ENCODE measurements at places on chromosomes 2 and 18.

DNA sequence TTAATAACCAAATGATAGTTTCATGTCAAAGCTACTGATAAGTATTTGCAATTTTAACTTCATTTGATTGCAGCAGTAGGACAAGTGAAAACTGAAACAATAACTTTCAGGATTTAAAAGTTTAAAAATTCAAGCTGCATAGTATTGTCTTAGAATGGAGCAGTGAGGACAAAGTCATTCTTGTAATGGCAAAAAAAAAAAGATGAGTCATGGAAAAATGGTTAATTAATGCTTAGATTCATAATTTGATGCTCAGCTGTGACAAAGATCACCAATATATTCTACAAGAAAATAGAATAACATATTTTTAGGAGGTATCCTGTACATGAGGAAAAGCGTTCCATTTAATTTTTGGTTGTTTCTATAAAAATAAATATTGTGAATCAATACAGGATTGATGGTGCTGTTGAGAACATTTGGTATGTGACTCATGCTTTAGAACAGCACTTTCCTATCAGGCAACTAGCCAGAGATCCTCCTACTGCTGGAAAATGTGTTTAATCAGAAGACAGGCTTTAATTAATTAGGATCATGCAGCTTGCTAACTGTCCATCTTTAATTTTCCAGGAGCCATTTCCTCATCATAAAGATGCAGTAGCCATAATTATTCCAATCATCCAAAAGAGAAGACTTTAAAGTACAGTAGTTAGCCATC lies 239.0 kb upstream of the MMADHC start:
- DNase-seq, result no peak

DNA sequence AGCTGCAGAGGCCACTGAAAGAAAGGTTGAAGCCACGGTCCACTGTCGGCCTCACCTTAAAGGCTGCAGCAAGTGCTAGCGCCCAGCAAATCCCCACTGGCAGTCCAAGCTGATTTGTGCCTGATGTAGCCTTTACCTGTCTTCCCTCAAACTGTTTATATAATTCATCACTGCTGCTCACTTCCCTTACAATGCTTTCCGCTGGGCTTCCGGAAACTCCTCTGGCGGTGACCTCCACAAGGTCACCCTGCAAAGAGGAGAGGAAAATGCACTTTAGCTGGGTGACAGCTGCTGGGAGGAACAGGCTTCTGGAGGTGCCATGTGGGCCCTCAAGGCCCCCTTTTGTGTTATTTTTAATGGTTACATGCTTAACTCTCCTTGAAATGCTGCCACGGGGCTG lies 126.2 kb downstream of the CMPK2 start:
- DNase-seq, result no peak

DNA sequence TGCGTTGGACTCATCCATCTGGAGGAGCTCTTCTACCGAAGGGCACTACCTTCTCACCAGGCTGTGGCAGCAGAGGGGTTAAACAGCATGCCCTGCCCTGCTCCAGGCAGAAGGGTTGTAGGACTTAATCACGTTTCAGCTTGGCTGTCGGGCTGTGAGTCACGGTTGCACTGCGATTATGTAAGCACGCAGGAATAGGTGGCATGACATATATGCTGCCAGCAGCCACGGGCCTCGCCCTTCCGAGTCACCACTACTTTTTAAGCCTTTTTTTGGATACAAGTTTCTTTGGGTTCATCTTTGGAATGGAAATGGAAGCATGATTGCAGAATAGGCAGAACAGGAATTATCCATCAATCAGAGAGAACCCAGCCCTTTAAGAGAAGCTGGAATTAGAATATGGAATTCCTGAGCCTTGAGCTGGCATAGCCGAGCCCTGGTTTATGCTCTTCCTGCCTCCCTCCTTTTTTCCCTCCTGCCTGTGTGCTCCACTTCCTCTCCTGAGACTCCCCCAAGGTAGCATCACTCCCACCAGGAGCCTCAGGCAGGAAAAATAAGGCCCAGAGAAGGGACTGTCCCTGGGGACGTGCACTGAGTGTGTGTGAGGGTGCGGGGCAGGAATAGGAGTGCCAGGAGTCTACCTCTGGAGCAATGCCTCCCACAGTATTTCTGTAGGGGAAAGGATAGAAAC lies 86.8 kb downstream of the SEMA4F start:
- DNase-seq, result no peak

- DNase-seq, result no peak
Observed at GRCh38 chr18:53056064-53056463, 716.1 kb downstream of the DCC start.

DNA sequence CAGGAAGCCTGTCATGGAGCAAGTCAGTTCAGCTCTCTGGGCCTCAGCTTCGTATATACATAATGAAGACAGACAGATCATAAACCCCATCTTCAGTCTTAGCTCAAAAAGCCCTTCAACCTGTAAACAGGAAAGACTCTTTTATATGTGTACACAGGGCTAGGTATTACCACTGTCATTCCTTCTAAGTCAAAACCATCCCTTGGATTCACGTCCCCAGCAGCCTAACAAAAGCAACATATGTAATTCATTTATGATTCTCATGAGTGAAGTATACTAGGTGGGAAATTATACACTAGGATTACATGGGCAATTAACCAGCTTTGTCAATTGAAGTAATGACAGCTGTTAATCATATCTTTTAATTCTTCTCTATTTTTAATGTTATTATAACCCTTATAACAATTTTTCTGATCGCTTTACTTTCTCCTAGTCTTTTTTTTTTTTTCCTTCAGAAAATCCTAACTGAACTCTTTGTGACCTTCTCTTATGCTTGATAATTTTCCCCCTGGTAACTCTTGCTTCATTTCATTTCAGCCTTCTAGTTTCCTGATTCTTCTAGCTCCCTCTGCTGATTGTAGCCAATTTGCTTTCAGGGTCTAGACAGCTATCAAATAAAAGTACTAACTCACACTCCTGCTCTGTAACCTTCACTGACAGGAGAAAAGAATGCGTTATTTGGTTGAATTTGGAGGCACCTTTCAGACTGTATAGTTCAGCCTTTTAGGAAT lies 99.7 kb downstream of the RBM43 start:
- no peak for DNase-seq

DNA sequence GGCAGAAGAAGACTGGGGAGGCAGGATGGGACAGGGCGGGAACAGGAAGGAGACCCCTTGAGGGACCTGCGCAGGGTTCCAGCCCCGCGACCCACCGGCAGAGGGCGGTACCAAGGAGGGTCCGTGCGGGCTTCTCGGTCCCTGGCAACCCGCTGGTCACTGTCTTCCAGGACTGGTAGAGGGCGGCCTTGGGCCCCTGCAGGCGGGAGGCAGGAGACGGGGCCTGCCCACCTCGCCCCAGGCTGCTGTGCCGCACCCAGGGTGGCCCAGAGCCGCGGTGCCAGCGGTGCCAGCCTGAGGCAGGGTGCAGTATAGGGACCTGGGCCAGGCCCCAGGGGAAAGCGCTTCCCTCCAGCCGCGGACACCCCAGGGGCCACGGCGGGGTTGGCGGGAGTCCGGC lies 34.5 kb downstream of the NEURL3 start:
- peak; percentile 69 for DNase-seq

DNA sequence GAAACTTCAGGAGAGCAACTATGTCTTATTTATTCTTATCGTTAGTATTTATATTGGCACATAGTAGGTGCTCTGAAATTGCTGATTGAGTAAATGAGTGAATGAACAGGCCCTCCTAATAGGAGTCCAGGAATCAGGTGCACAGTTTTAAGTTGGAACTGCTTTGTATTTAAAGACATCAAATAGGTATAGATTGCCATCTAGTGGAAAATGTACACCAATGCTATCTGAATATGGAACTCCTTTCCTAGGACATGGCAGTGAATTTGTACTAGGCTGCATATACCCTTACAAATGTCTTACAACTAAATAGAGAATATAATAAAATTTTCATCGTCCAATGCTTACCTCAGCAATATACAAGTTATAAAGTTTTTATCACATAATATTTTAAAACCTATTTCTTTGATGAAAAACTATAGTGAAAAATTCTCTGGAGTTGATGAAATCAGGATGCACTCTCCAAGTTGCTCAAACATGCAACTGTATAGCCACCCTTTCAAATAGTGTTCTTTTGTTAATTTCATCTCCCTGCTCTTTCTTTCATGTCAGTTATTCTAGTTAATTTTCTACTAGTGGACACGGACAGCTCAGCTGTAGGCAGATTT lies 318.9 kb upstream of the SYT4 start:
- no peak for DNase-seq

DNA sequence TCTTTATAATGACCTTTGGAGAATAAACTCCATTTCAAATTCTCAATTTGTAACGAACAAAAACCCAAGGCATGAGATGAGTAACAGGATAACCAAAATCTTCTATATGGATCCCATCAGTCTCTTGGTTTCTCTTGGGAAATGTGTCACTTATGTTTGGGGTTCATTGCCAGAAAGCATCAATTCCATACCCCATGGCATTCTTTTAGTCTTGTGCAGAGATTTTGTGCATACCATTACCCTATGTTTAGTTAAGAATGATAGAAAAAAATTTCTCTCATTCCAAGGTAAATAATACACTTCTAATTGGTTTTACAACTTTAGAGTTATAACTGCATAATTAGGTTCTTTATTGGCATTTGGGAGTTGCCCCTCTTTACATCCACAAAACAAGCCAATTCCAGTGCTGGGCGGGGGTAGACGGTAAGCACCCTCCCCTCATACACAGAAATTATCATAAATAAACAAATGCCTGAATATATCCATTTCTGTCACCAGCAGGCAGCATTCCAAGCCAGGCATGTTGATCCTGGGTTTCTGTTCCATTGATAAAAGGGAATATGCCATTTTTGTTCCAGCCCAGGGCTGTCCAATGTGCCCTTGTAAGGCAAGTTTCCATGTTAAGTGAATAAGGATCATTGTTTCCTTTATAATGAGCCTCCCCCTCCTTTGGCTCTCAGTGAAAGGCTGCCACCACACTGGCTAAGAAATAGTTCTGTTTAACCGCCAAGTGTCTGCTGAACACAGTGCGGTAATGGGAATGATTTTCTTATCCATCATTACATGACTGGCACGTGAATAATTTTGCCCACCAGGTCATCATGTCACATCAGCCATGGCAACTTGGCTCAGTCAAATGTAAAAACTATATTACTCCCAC lies 680.1 kb upstream of the ZEB2 start:
- no peak for DNase-seq

- no peak for DNase-seq
Observed at GRCh38 chr2:136572335-136572734, 193.0 kb upstream of the THSD7B start.

DNA sequence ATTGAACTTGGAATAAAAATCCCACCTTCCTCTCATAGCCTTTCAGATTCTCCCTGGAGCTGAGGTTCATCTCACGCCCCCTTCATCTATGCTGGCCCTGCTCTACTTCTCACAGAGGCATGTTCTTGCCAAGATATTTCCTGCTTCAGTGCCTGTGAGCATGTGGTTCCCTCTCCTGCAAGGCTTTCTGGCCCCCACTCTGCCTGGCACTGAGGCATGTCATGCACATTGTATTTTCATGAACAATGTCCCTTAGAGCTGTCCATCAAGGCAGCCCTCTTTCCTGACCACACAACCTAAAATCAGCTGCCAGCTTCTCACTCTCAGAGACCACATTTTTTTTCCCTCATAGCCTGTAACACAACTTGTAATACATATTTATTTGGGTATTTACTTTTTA lies 18.0 kb upstream of the HK2 start:
- no peak for DNase-seq

GRCh38 chr18:54169431-54170403 lies 54.8 kb downstream of the MBD2 start:
- no peak for DNase-seq

- DNase-seq, result peak; percentile 35
Observed at GRCh38 chr2:65436169-65436823, 3.9 kb upstream of the SPRED2 start.

DNA sequence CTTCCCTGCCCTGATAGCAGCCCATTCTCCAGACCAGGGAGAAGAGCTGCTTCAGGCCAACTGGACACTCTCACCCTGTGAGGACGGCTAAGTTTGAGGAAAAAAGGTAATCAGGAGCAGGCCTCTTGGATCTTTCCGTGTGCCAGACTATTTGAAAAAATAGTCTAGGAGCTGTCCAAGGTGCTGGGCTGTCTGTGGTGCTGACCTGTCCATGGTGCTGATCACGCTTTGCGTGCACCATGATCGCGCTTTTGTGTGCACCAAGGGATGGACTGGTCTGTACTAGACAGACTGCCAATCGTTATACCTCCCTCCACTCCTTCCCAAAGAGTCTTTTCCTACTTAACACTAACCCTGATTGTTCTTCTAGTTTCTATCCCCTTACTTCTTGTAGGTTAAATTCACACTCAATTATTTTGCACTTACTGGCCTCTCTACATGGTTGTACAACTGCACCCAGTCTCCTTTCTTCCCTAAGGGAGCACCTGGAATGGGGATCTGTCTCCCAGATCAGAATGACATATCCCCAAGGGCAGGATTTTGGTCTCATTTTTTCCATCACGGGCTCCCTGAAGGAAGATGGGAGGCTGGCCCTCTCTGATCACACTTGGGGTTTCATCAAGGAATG lies 295.4 kb downstream of the CELF4 start:
- DNase-seq, result peak; percentile 11

DNA sequence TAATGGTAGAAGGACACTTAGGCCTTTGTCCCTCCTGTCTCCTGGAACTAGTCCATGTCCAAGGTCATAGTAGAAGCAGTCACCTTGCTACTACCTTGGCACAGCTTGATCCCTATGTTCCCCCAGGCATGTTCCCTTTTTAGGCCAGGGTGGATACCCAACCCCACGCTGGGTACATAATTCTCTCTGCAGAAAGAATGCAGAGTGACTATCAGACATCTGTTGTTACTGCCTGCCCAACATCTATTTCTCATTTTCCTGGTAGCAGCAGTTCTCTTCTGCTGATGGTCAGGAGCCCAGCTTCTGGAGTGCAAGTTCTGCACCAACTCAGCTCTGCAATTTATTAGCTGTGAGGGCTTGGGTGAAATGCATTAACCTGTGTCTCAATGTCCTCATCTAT lies 4.4 kb upstream of the METTL21A start:
- no peak for DNase-seq

- no peak for DNase-seq
Observed at GRCh38 chr2:46171996-46172546, 125.1 kb upstream of the EPAS1 start.

- peak; percentile 38 for DNase-seq
Observed at GRCh38 chr2:230908595-230909191, 16.3 kb downstream of the GPR55 start.

Data from CD4-positive, alpha-beta T cell treated with Interleukin-17A for 4 hours (primary cell).